ENCODE measurements at places on chromosomes 5 and 9. TPM values are rescaled to one million over a fixed set of nuclear protein-coding genes. Genes with fewer than 3 reads are reported as not detected.

- peak overlapping the region; percentile 21 for H3K27ac ChIP-seq
- H3K27me3 ChIP-seq = no peaks in the 10 kb centered on the region
- peaks cover 2% of the 10 kb centered on the region for H3K4me1 ChIP-seq
- H3K36me3 ChIP-seq = no peaks in the 10 kb centered on the region
- DNase-seq = no peak
These were observed 887 bp upstream of the PDE8B start for GRCh38 chr5:77209495-77210090.

DNA sequence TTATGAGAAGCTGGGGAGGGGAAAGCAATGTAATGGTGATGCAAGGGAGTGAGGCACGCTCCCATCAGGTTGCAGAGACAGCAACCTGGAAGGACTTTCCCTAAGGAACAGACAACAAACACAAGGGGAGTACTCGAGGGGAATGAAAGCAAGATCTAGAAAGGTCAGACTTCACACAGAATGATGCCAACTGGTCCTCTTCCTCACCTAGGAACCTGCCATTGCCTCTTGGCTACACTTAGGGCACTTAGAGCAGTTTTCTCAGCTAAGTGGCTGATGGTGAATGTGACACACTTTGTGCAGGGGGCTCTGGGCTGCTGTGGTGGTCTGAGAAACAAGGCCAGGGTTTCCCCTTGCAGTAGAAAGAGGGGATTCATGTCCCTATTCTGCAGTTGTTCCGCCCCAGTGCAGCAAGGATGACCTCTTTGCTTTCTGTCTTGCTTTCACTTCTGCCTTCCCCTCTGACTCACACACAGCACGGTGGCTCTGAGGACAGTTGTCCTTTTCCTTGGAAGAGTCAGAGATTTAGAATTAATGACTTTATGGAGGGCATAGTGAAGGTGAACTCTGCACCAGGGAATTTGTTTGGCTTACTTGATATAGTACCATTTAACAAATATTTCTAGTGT is 394.0 kb upstream of the KLF4 start:
- no peak overlapping the region for H3K27ac ChIP-seq
- peaks cover under 1% of the 10 kb centered on the region for H3K4me1 ChIP-seq
- no peak for DNase-seq
- H3K36me3 ChIP-seq = no peaks in the 10 kb centered on the region

Gene CATSPER3
- 0.69 TPM for total RNA-seq

DNA sequence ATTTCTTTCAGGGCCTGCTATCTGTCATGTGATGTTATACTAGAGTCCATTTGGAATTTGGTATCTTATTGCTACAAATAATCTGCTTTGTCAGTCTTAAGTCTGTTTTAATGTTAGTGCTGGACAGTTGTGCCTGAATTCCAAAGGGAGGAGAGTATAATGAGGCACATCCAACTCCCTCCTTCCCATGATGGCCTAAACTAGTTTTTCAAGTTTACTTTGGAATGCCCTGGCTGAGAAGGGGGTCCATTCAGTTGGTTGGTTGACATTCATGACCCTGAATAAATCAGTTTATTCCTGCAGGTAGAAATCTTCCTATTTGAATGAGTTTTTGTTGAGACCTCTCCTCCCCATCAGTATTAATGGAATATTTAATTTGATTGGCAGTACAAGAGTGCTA is 9.4 kb upstream of the LRRTM2 start:
- H3K4me1 ChIP-seq = peaks cover 2% of the 10 kb centered on the region
- no peak overlapping the region for H3K27ac ChIP-seq
- DNase-seq = no peak
- no peaks in the 10 kb centered on the region for H3K27me3 ChIP-seq
- no peak overlapping the region for H3K4me3 ChIP-seq
- no peaks in the 10 kb centered on the region for H3K36me3 ChIP-seq

GRCh38 chr5:39021413-39021812 is 52.8 kb downstream of the RICTOR start:
- H3K4me1 ChIP-seq = peaks cover 2% of the 10 kb centered on the region
- DNase-seq = no peak
- no peaks in the 10 kb centered on the region for H3K27me3 ChIP-seq
- no peaks in the 10 kb centered on the region for H3K36me3 ChIP-seq

GRCh38 chr9:75548871-75549270 is 341.6 kb upstream of the PCSK5 start:
- H3K27me3 ChIP-seq = no peaks in the 10 kb centered on the region
- DNase-seq = no peak
- no peak overlapping the region for H3K27ac ChIP-seq
- H3K4me3 ChIP-seq = no peak overlapping the region
- no peaks in the 10 kb centered on the region for H3K36me3 ChIP-seq

GRCh38 chr5:146690880-146691355 is 174.9 kb upstream of the GPR151 start:
- H3K4me1 ChIP-seq = no peaks in the 10 kb centered on the region
- H3K4me3 ChIP-seq = no peak overlapping the region
- H3K27ac ChIP-seq = no peak overlapping the region

Gene PHPT1
- 91.3 TPM for total RNA-seq

- no peaks in the 10 kb centered on the region for H3K36me3 ChIP-seq
- no peak overlapping the region for H3K27ac ChIP-seq
- no peaks in the 10 kb centered on the region for H3K27me3 ChIP-seq
- no peak overlapping the region for H3K4me3 ChIP-seq
These were observed 26.4 kb downstream of the ARHGEF28 start for GRCh38 chr5:73652391-73652790.

- H3K27me3 ChIP-seq = no peaks in the 10 kb centered on the region
- no peaks in the 10 kb centered on the region for H3K36me3 ChIP-seq
- DNase-seq = no peak
- no peaks in the 10 kb centered on the region for H3K4me1 ChIP-seq
- H3K4me3 ChIP-seq = no peak overlapping the region
These were observed 32.5 kb upstream of the N4BP3 start for GRCh38 chr5:178080618-178081410.

DNA sequence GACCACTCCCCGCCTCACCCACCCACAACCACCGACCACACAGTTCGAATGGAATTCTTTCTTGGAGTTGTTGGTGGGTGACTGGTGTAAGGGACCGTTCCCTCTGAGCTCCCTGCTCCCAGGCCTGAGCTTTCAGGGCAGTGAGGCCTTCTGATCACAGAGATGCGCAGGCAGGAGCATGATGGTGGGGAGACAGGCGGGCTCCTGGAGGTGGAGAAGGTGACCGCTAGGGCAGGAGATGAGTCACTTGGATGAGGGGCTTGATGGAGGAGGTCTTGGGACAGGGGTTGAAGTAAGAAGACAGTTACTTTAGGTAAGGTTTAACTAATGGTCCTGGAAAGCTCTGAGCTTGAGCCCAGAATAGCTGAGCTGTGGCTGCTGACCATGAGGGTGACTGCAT is 88.5 kb downstream of the HSPA4 start:
- no peak overlapping the region for H3K4me3 ChIP-seq
- DNase-seq = no peak
- H3K27me3 ChIP-seq = no peaks in the 10 kb centered on the region
- no peaks in the 10 kb centered on the region for H3K4me1 ChIP-seq
- H3K27ac ChIP-seq = no peak overlapping the region
- no peaks in the 10 kb centered on the region for H3K36me3 ChIP-seq

- H3K4me3 ChIP-seq = no peak overlapping the region
- H3K36me3 ChIP-seq = no peaks in the 10 kb centered on the region
- DNase-seq = no peak
- H3K4me1 ChIP-seq = no peaks in the 10 kb centered on the region
These were observed 12.2 kb downstream of the ACTL7A start for GRCh38 chr9:108874058-108874788.

Gene TNFSF15
- total RNA-seq = 0.12 TPM

Gene DEPDC1B
- 0.60 TPM for total RNA-seq

DNA sequence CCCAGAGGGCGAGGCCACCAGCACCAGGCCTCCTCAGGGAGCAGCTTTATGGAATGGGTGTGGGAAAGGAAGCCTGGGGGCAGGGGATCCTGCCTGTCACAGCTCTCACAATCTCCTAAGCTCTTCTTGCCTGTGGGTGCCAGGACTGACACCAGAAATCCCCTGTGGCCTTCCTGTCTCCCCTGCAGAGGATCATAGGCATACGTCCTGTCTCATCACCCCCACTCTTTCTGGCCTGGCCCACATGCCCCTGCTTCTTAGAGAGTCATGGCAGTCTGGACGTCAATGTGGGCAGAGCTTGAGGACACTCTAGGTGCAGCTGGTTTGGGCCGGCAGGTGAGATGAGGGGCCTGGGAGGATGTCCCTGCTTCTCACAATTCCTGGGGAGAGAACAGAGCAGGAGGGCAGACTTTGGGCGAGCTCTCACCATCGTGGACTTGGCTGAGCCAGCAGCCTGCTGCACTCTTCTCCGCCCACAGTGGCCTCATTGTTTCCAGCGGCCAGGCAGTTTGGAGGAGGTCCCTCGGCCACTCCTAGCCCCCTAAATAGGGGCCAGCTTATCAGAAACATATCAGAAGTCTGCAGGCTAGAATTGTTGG is 67.3 kb upstream of the ZFR start:
- no peaks in the 10 kb centered on the region for H3K27me3 ChIP-seq
- H3K4me3 ChIP-seq = no peak overlapping the region
- peaks cover 4% of the 10 kb centered on the region for H3K4me1 ChIP-seq
- no peak overlapping the region for H3K27ac ChIP-seq

- H3K4me3 ChIP-seq = no peak overlapping the region
- no peaks in the 10 kb centered on the region for H3K36me3 ChIP-seq
- H3K27ac ChIP-seq = no peak overlapping the region
- no peaks in the 10 kb centered on the region for H3K4me1 ChIP-seq
- no peaks in the 10 kb centered on the region for H3K27me3 ChIP-seq
- no peak for DNase-seq
These were observed 72.5 kb upstream of the GPR151 start for GRCh38 chr5:146588331-146589027.

GRCh38 chr9:124721109-124721906 is 49.8 kb downstream of the NR6A1 start:
- H3K27ac ChIP-seq = no peak overlapping the region
- DNase-seq = no peak
- H3K4me1 ChIP-seq = peaks cover 5% of the 10 kb centered on the region
- no peak overlapping the region for H3K4me3 ChIP-seq

Gene GFPT2
- 42.4 TPM for total RNA-seq

- H3K27ac ChIP-seq = no peak overlapping the region
- no peaks in the 10 kb centered on the region for H3K27me3 ChIP-seq
- DNase-seq = no peak
- H3K4me3 ChIP-seq = no peak overlapping the region
These were observed 25.1 kb upstream of the CDKN2AIPNL start for GRCh38 chr5:134436523-134437339.

Gene RORB
- total RNA-seq = 0.28 TPM

GRCh38 chr5:94422812-94423211 is 195.6 kb downstream of the KIAA0825 start:
- no peaks in the 10 kb centered on the region for H3K27me3 ChIP-seq
- H3K4me1 ChIP-seq = no peaks in the 10 kb centered on the region
- H3K27ac ChIP-seq = no peak overlapping the region

- H3K27me3 ChIP-seq = no peaks in the 10 kb centered on the region
- no peak for DNase-seq
- H3K27ac ChIP-seq = no peak overlapping the region
- H3K36me3 ChIP-seq = no peaks in the 10 kb centered on the region
These were observed 15.2 kb upstream of the KCNMB1 start for GRCh38 chr5:170404398-170404797.

GRCh38 chr9:89093201-89093975 is 85.2 kb downstream of the SHC3 start:
- H3K27ac ChIP-seq = no peak overlapping the region
- no peak overlapping the region for H3K4me3 ChIP-seq
- H3K27me3 ChIP-seq = no peaks in the 10 kb centered on the region
- H3K36me3 ChIP-seq = no peaks in the 10 kb centered on the region
- H3K4me1 ChIP-seq = peaks cover 4% of the 10 kb centered on the region

DNA sequence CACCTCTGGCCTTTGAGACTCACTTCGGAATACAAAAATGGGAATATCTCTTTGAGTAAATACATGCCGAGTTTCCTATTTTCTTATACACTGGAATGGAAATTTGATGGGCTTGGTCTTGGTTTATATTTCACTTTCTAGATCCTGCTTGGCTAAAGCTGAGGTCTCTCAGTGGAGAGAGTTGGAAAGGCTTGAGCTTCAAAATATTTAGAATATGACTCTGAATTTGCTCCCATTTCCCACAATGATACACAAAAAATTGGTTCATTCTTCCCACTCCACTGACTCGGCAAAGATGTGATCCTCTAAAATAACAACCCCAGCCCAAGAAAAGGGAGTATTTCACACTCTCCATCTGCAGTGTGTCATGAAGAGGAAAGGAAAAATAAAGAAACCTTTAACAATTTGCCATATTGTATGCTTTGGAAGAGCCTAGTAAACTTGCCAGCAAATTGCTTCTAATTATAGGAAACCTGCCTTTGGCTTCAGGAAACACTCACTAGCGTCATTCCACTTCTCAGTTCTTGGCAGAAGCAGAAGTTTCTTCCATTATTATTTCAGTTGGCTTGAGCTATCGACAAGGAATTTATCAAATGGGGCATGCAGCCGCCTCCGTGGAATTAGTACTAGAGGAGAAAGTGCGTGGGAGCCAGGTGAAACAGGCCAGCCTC is 302.9 kb downstream of the NSG2 start:
- H3K4me3 ChIP-seq = no peak overlapping the region
- no peak for DNase-seq

Gene TAF11L10
- total RNA-seq = not detected

DNA sequence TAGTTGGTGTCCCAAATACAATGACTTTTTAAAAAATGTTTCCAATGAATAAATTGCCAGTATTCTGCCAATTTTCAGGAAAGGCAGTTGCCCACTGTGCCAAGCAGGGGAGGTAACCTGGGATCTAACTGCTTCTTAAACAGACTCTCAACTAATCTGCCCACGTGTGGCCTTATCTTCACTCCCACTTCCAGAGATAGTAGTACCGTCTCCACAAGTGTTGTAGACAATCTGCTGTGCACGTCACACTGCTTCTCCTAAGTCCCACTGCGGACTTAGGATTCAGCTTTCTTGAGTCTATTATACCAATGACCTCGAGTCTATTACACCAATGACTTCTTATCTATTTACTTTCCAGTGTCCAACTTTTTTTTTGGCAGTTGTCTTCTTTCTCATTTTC is 21.2 kb downstream of the POU4F3 start:
- H3K4me1 ChIP-seq = no peaks in the 10 kb centered on the region
- DNase-seq = no peak
- H3K27ac ChIP-seq = no peak overlapping the region
- no peaks in the 10 kb centered on the region for H3K36me3 ChIP-seq

- no peaks in the 10 kb centered on the region for H3K36me3 ChIP-seq
- no peaks in the 10 kb centered on the region for H3K4me1 ChIP-seq
- no peak overlapping the region for H3K27ac ChIP-seq
- H3K27me3 ChIP-seq = no peaks in the 10 kb centered on the region
- DNase-seq = no peak
- no peak overlapping the region for H3K4me3 ChIP-seq
These were observed 13.5 kb upstream of the DHFR start for GRCh38 chr5:80668016-80668969.

- H3K4me3 ChIP-seq = no peak overlapping the region
- no peaks in the 10 kb centered on the region for H3K27me3 ChIP-seq
- H3K36me3 ChIP-seq = no peaks in the 10 kb centered on the region
- H3K27ac ChIP-seq = no peak overlapping the region
These were observed 446.4 kb upstream of the PTGER4 start for GRCh38 chr5:40233268-40233667.

Gene KIAA0825
- total RNA-seq = 3.9 TPM

DNA sequence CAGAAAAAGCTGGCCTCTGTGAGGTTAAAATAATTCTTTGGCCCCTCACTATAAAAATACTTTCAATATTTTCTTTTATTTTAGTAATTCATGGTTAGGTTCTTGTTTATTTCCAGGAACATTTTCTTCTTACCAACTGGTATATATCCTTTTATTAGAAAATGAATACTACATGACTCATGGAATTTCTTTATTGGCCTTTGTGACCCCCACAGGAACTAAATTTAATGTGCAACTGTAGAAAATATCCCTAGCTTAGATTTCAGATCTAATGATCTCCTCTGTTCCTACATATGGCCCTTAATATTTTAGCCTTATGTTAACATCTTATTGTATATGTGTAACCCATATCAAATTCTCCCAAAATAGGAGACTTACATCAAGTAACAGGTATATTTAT is 429.9 kb downstream of the NR2F1-AS1 start:
- no peak overlapping the region for H3K4me3 ChIP-seq
- no peak overlapping the region for H3K27ac ChIP-seq
- H3K36me3 ChIP-seq = no peaks in the 10 kb centered on the region

Gene ADCY2
- 5.8 TPM for total RNA-seq

Measured in ovary (tissue), 10 donors.